NCI-H1417 treated with DMSO at 0.1 percent for 48 hours (cell line): ENCODE measurements at places on chromosomes 12 and 14.

GRCh38 chr12:116472193-116472592 is 87.0 kb upstream of the MAP1LC3B2 start:
- DNase-seq = no peak

- no peak for DNase-seq
Observed at GRCh38 chr12:12297201-12297830, 30.5 kb upstream of the LRP6 start.

- DNase-seq = no peak
Observed at GRCh38 chr12:122738571-122738970, 7.9 kb upstream of the HCAR1 start.

DNA sequence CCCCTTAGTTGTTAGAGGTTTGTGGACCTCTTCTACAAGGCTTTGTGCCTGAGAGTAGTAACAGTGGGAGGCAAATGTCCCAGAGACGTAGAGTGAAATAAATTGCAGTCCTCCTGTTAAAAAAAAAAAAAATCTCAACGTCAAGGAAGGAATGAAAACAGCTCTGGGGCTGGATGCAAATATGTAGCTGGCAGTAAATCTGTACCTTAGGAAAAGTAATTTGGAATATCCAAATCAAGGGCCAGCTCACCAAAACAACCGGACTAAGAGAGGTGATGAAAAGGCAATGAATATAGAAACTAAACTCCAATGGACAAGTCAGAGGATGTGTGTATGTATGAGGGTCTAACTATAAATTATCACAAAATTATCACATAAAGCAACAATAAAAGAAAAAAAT is 27.0 kb downstream of the SINHCAF start:
- no peak for DNase-seq

DNA sequence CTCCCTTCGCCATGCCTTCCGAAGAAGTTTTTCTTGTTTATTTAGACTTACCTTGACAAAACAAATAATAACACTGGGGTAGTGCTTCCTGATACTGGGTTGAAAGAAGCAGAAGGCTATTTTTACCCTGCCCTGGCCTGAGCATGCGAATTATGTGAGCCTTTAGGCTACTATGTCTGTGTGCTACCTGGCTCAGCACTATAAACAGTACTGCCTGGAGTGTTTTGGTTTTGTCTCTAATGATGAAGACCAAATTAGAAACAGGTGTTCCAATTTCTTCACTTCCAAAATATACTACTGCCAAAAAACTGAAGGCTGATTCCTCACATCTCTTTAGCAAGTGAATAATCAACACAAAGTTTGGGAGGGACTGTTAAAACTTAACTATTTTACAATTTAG is 7.6 kb upstream of the OVCH1 start:
- no peak for DNase-seq

- no peak for DNase-seq
Observed at GRCh38 chr14:28635387-28635786, 131.2 kb upstream of the FOXG1 start.

- no peak for DNase-seq
Observed at GRCh38 chr12:32030676-32031075, 71.5 kb downstream of the RESF1 start.

DNA sequence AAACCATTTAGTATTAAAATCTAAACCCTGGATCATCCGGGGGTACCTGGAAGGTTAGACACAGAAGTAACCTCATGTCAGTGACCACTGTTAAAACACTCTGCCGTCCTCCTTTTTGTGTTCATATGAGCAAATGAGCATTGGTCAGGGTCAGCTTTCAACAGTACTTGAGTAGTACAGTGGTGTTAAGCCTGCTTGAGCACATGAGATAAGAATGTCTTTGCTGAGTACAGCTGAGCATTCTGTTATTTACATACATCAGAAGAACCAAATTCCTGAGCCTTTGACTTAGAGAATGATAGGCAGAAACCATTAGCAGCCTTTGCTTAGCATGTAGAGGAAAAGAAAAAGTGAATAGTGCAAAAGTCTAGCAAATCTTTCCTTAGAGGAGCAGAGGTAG is 38.6 kb upstream of the LRTM2 start:
- DNase-seq = no peak

- no peak for DNase-seq
Observed at GRCh38 chr12:91271185-91271584, 88.6 kb upstream of the DCN start.

- no peak for DNase-seq
Observed at GRCh38 chr14:76977793-76978720, 50.5 kb downstream of the IRF2BPL start.

- no peak for DNase-seq
Observed at GRCh38 chr12:116200812-116201211, 76.7 kb downstream of the MED13L start.

DNA sequence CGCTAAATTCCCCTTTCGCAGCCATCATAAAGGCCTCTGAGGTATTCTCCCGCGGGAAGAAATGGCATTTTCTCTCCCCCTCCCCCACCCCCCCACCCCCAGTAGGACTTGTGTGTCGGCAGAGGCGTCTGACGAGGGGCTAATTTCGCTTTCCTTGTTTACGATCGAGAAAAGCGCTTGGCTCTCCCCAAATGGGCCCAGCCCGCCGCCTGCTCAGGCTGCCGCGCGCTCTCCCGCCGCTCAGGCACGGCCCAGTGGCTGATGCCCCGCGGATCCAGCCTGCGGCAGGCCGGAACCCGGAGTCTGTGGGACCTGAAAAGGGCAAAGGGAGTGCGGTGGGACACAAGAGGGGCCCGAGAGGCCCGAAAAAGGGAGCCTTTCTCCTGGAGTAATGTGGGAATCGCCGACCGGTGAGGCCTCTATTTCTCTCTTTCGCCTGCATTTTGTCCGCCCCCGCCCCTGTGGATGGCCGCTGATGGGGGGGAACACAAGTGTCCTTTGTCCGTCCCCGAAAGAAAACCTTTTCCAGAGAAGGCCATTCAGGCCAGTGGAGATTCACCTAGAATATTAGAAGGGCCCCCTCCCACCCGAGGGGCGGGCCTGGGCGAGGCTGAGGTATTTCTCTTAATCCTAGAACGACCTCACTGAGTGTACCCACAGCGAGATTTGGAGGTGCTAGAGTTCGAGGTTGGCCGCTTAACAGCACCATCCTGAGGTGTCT is 9.0 kb upstream of the HOXC6 start:
- no peak for DNase-seq

DNA sequence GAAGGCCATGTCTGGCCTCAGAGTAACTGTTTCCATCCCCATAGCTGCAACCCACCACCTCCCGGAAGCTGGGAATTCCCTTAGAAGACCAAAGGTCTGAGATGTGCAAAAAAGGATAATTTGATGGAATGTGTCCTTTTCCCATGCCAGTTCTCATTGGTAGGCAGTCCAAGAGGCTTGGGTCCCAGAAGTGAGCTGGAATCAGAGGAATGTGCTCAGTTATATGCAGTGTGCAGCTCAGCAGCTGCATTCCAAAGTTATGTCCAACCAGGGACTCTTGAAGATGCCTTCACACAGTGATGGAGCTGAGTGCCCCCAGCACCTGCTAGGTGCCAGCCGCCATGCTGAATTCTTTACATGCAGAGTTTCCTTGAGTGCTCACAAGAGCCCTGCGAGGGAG is 583.9 kb upstream of the TBX3 start:
- DNase-seq = no peak

DNA sequence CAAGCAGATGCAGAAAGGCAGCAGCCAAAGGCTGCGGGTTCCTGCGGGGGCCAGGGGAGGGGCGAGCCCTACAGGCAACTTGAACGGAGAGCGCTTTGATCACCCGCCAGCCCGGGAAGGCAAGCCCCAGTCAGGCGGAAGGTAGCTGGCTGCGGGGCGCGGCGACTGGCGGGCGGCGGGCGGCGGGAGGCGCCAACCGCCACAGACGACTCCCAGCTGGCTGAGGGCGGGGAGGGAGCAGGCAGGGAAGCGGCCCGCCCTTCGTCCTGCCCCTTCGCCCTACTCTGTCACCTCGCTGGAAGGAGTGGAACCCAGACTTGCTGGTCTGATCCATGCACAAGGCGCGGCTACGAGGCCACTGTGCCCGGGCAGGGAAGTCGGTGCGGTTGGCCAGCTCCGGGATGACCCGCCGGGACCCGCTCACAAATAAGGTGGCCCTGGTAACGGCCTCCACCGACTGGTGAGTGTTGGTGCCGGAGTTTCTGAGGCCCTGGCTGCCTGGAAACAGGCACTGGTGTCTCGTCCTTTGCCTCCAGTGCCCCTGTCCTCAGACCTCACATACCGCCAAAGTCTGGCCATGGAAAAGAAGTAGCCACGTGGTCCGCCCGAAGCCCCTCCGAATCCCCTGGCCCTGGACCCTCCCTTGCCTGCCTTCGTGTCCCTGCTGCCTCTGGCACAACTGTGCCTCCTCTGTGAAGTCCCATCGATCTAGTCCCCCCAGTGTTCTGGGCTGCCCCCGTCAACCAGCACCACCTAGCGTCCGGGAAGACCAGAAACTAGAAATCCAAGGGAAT is 15.4 kb upstream of the CARMIL3 start:
- peak; percentile 38 for DNase-seq

DNA sequence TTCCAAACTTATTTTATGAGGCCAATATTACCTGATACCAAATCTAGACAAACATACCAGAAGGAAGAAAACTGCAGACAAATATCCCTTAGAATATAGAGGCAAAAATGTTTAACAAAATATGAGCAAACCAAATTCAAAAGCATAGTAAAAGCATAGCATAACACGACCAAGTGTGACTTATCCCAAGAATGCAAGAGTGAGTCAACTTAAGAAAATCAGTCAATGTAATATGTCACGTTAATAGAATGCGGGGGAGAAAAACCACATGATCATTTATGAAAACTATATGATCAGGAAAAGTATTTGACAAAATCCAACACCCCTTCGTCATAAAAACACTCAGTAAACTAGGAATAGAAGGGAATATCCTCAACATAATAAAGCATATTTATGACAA is 217.3 kb downstream of the ADGRD1 start:
- no peak for DNase-seq

DNA sequence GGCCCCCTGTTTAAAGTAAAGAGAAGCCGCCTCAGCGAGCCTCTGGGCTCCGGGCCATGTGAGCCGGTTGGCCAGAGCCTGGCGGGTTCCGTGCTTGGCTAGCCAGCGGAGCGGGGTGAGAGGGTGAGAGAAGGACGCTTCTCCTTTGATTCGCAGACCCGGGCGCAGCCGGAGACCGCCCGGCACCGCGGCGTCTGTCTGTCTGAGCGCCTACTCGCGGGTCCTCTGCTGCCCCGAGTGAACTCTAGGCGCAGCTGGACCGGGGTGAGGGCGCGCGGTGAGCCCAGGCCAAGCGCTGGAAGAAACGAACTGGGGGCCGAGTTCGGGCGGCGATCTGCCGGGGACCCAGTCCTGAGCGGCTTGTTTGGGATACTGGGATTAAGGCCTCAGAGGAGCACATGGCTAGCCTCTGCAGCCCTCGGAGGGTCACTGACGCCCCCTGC is 41.4 kb upstream of the TBX5 start:
- no peak for DNase-seq

- peak; percentile 69 for DNase-seq
Observed at GRCh38 chr14:52553671-52554575, 1.3 kb downstream of the GPR137C start.

- no peak for DNase-seq
Observed at GRCh38 chr14:75044322-75044721, 6.9 kb downstream of the MLH3 start.

DNA sequence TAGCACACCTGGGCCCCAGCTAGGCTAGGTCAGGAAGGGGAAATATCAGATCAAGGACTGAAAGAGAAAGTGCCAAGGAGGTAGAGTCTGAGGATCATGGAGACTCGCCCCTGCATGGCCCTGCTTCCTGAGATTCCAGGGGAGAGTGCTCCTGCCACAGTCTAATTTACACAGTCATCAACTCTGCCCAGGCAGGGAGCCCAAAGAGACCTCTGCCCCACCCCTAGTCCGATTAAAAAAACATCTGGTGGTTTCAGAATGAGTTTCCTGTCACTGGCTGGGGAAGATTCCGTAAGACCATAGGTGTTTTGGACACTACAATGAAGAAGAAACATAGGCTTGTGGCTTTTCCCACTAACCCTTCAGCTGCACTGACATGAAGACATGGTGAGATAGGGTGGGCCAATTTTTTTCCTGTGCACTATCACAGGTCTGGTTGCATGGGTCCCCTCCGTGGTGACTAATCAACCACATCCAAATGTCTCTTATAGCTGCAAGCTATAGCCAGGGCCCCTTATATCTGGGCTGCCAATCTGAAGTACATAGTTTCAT is 31.5 kb upstream of the GZMB start:
- DNase-seq = no peak

GRCh38 chr12:5102806-5103205 is 59.1 kb downstream of the KCNA5 start:
- no peak for DNase-seq

DNA sequence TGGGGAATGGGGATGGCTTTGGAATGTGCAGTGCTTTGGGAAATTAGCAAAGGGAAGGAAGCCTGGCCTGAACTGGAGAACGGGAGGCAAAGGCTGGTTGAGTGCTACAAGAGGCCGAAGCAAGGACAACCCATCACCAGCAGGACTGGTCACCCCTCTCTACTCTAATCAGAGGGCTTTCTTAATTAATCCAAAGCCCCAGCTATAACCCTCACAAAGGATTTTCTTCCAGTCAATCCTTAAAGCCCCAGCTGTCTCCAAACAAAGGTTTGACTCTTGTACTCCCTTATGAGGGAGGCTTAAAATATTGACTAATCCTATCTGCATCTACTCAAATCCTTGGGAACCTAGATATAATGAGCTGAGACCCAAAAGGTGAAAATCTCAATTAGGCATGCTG is 256.3 kb downstream of the NTF3 start:
- no peak for DNase-seq

DNA sequence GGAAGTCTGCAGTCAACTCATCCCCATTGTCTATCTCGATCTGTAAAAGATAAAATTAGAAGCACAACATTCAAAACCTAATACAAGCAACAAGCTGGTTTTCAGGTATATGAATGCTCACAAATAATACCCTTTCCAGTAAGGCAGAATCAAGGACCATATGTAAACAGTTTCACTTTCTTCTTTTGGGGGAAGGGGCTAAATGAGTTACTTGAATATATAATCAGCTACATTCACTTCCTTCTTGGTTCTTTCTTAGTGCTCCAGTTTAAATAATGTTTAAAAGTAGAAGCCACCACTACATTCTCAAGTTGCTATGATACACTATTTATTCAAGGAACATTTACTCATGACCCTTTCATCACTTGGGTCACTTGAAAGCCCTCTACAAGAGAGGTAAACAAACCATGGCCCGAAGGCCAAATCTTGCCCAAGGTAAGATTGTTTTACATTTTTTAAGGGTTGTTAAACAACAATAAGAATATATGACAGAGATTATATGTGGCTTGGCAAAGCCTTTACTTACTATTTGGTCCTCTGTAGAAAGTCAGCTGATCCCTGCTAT is 10.3 kb downstream of the TWF1 start:
- no peak for DNase-seq

GRCh38 chr12:28781671-28782652 is 367.1 kb upstream of the FAR2 start:
- DNase-seq = no peak

- no peak for DNase-seq
Observed at GRCh38 chr12:31206038-31206670, 119.8 kb downstream of the SINHCAF start.

- DNase-seq = no peak
Observed at GRCh38 chr14:104558231-104559027, 21.1 kb upstream of the C14orf180 start.
